ENCODE measurements at places on chromosomes 2 and 18.

GRCh38 chr18:28124131-28125029, 52.5 kb downstream of the CDH2 start:
- ATAC-seq: no peak

- no peak for ATAC-seq
Observed at GRCh38 chr2:220437938-220438337, 810.5 kb downstream of the SLC4A3 start.

GRCh38 chr2:3131636-3132326, 245.8 kb downstream of the EIPR1 start:
- no peak for ATAC-seq

GRCh38 chr2:694174-694573, 17.0 kb upstream of the TMEM18 start:
- no peak for ATAC-seq

- peak; percentile 87 for ATAC-seq
Observed at GRCh38 chr2:218301176-218301819, 9.0 kb upstream of the TMBIM1 start.

DNA sequence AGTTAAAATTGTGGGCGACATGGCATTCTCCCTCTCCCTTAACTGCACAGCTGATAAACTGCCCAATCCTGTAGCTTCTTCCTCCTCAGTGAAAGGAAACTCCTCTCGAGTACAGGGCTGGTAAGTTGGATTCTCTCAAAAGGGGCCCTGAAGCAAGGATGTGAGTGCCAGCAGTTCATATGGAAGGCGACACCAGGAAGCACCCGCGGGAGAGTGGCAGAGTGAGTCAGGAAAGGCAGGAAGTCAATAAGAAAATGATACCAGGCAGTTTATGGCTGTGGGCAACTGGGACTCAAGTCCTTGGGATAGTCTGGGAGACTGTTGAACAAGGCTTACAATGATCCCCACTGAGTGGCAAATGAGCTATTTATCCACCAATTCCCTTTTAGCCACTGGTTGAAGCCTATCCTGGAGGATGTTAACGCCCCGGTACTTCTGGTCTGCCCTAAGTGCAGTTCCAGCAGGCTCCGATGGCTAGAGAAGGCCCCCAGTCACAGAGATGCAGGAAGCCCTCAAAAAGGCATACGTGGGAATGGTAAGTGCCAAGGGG, 34.8 kb downstream of the ABHD3 start:
- ATAC-seq: no peak

DNA sequence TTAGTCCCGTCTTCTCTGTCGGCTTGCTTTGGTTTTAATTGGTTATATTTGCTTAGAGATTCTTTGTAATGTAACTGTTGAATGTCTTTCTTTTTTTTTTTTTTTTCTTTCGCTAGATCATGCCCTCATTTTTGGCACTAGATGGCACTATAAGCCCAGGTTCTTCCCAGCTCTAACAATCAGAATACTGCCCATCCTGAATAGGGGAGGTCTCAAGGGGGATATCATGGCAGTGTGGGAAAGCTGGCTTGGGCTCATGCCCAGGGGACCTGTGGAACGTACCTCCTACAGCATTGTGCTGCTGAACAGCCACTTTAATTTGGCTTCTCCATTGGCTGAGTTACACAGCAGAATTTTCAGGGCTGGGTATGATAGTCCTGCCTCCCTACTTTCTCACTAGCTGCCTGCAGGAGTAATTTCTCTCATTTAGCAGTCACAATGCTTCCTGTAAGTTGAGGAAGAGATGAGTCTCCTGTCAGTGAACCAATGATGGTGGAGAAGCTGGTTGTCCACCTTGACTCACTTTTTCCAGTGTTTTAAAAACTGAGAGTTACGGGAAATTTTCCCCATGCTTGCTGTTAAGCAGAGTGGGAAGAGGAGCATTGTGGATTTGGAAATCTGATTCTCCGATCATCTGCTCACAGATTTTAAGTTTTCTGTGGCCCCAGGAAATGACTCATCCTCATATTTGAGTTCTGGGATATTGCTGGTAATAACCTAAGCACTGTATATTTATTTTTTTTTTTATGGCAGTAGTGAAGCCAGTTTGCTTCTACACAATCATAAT, 47.2 kb downstream of the RAD51AP2 start:
- no peak for ATAC-seq

DNA sequence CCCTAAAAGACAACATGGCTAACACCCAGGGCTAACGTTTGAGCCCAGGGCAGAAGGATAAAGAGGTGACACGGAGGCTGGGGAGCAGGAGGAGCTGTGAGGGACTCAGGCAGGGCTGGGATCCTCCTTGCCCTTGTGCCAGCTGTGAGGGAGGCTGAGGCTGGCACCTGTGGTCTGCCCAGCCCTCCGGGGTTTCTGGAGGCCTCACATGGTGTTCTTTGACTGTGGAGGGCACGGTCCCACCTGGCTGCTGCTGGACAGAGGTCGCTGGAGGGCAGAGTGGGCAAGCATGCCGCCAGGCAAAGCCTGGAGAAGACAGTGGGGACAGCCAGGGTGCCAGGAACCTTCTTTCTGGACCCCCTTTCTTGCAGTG, 26.8 kb upstream of the CNNM3 start:
- ATAC-seq: no peak

DNA sequence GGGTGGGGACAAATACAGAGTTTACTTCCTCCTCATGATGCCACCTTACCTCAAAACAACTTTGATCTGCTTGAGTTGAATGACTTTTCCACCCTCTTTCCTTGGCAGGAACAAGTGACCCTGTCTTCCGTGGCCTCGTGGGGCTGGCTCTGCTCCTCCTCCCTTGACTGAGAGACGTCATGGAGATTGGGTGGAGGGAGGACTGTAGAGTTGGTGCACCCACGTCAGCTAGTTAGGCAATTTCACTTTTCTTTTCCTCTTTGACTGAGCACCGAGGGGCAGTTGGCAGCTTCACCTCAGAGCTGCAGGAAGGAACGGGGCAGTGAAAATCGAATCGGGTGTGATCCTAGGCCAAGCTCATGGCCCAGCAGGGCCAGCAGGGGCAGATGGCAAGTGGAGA, at the start of gene SP140:
SP140 (plus strand) TSS at position 251 of the 400 bp plus-strand sequence; CDS start at position 360, 109 bp downstream.
- peak; percentile 91 for ATAC-seq

- peak; percentile 98 for ATAC-seq
Observed at GRCh38 chr2:84939426-84940087, 31.4 kb upstream of the KCMF1 start.

- no peak for ATAC-seq
Observed at GRCh38 chr2:225074919-225075681, 32.8 kb upstream of the DOCK10 start.
